C1 segment of cervical spinal cord (tissue), 14 donors: ENCODE measurements at places on chromosomes 11 and 22.
A peak's percentile ranks its signal among the peaks of the same experiment; 100 is the strongest.

- no peak for DNase-seq
Observed at GRCh38 chr11:98625526-98625925, 395.2 kb upstream of the CNTN5 start.

GRCh38 chr11:35131886-35132285 lies 7.1 kb upstream of the CD44 start:
- no peak for DNase-seq

GRCh38 chr22:42353883-42354727 lies 78.1 kb downstream of the NFAM1 start:
- peak; percentile 66 for DNase-seq

- no peak for DNase-seq
Observed at GRCh38 chr11:4826425-4826824, 5.3 kb downstream of the OR51F2 start.

- no peak for DNase-seq
Observed at GRCh38 chr22:30453731-30454510, 17.9 kb downstream of the SEC14L3 start.

GRCh38 chr22:37119872-37120271 lies 10.4 kb upstream of the TMPRSS6 start:
- DNase-seq = no peak

DNA sequence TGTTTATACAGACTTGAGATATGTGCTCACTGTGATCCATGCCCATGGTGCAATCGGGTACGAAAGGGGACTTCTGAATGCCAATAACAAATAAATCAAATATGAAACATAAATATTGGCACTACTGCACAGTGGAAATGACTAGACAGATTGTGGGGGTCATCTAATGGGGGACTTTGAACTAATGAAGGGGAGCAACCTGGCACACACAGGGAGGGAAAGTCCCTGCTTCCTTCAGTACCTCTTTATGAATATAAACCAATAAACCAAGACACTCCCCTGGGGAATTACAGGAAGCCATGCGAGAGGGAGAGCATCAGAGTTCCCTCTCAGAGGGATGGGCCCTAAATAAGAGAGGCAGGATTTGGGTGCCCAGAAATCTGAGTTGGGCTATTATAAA lies 21.1 kb downstream of the MIF start:
- DNase-seq = no peak

GRCh38 chr11:57163160-57163868 lies 18.4 kb upstream of the LRRC55 start:
- DNase-seq = no peak

DNA sequence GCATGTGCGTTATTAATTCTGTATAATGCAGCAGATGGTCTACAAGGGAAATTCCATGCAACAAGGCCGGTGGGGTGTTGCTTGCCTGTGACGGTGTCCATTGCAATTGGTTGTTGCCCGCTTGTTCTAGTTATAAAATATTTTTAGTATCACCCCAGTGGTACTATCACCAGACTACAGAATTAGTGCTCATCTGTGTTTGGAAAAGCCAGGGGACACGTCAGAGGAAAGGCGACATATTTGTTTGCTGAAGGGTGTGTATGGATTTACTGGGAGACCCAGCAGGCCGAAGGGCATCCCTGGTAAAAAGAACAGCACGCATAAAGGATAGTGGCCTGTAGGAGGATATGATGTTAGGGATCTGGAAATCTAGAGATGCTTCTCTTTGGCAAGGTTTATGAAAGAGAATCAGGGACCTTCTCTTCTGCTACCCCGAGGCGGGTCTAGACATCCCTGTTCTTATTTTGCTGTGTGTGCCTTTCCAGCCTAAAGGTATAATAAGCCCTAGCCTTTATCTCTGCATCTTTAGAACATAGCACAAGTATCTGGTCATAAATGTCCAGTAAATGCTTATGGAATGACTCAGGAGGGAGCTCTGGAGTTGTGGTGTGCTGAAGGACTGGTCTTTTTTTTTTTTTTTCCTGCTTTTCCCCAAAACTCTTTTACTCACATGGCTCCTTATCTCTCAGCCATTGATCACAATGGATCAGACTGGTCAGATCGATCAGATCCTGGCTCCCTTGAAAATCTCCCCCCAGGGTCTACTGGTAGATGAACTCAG lies 90.9 kb downstream of the LDLRAD3 start:
- no peak for DNase-seq

GRCh38 chr11:133064152-133064877 lies 468.0 kb downstream of the OPCML start:
- peak; percentile 64 for DNase-seq

DNA sequence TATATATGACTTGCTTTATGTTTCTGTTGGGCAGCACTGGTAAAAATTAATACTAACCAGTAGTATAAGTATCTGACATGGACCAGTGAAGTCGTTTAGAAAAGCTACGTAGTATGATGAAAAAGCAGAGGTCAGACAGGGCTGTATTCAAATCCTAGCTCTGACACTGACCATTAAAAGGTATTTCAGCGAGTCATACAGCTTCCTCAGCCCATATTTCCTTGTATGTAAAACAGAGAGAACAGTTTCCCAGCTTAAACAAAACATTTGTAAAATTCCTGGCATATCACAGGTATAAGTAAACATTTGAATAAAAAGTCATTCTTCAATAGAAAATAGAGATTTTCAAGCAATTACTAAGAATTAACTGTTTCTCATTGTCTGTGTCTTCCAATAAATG lies 4.2 kb downstream of the NOX4 start:
- DNase-seq = no peak

DNA sequence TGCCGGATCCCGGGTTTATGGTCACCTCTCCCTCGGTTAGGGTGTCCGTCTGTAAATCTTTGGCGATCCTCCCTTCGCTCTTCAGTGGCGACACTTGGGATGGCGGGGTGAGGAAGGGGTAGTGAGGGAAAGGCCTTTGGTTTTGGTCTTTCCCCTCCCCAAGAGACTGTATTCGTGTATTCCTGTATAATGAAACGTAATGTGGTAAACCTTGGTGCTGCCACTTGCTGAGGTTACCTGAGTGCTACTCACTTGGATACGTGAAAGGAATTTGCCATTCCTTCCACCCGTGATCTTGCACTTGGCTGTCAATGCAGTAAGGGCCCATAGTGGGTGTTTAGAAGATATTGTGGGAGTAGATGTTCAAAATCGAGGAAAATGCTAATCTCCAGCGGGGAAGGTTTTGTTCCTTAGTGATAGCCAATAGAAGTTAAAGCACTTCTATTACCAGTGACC lies 578 bp upstream of the NUP160 start:
- no peak for DNase-seq

GRCh38 chr11:94854770-94855633 lies 86.8 kb downstream of the AMOTL1 start:
- no peak for DNase-seq

DNA sequence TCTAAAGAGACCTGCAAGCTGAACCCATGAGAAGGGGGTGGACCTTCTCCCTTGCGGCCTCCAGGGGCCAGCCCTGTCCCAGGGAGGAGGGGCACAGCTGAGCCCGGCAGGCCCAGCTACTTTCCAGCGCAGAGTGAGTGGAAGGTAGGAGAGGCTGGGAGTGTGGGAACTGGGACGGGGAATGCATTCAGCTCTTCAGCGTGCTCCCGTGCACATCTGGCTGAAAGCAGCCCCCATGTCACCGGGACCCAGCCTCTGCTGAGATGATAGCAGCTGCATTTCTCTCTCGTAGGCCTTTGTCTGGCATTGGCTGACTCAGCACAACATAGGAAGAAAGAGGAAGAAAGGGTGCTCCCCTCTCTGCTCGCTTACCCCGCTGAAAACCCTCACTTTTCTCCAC lies 951.5 kb downstream of the TBC1D22A start:
- DNase-seq = no peak

DNA sequence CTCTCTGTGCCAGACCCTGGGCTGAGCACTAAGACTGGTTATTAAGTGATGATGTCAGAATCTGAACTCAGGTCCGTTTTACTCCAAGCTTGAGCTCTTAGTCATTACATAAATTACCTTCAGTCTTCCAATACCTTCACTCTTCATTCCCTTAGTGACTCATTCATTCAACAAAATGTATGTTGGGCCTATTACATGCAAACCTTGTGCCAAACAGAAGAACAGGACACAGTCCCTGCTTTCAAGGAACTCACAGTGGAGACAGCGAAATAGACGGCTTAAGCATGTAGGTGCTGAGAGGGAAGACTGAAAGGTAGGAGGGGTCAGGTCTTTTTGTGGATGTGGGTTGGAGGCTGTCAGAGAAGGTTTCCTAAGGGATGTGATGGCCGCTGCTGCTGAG lies 3.3 kb downstream of the KCTD14 start:
- DNase-seq = no peak

DNA sequence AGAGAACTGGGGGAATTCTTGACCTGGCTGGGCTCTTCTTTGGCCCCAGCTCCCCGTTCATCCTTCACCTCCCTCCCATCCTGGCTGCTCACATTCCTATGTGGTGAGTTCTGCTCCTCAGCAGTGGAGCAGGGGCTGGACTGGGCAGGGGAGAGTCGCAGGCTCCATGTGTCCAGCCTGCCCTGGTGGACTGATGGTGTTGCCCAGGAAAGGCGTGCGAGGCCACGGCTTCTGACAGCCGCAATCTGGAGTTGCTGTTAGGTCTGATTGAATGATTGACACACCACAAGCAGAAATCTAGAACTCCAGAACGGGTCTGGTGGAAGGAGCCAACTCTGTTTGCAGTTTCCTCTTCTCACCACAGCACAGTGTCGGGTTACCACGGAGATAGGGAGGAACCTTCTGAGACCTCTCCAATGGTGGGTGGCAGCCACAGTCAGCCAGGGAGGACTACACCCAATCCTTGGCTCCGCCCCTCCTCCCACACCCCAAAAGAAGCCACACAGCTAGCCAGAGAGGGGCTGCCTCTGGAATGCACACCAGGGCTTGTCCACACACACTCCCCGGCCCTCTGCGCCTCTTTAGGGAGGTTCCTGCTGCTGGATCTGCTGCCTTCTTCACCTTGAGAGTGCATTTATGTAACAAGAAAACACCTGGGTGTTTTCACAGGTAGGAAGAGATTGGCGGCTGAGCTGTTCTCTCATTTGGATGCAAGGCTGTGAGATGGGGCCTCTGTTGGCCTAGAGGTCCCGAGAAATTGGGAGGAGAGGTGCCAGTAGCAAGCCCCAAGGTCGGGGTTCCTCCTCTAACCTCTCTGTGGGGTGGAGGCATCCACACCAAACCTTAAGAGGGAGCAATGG lies 56.4 kb upstream of the CD44 start:
- DNase-seq = no peak

DNA sequence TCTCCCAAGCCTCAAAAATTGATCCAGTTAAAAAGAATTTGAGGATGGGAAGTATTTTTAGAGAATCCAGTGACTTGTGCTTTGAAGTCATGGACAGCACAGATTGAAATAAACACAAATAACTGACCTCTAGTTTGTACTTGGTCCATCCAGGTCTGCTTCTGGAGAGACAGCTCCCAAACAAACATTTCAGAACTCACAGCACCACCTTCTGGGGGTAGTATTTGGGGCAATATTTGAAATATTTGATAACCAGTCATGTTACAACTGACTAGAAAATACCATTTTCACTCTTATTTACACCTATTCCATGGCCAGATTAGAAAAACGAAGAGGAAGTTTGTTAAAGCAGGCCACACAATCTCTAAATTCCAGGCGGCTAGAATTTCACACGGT lies 56.2 kb downstream of the CTSC start:
- DNase-seq = no peak

DNA sequence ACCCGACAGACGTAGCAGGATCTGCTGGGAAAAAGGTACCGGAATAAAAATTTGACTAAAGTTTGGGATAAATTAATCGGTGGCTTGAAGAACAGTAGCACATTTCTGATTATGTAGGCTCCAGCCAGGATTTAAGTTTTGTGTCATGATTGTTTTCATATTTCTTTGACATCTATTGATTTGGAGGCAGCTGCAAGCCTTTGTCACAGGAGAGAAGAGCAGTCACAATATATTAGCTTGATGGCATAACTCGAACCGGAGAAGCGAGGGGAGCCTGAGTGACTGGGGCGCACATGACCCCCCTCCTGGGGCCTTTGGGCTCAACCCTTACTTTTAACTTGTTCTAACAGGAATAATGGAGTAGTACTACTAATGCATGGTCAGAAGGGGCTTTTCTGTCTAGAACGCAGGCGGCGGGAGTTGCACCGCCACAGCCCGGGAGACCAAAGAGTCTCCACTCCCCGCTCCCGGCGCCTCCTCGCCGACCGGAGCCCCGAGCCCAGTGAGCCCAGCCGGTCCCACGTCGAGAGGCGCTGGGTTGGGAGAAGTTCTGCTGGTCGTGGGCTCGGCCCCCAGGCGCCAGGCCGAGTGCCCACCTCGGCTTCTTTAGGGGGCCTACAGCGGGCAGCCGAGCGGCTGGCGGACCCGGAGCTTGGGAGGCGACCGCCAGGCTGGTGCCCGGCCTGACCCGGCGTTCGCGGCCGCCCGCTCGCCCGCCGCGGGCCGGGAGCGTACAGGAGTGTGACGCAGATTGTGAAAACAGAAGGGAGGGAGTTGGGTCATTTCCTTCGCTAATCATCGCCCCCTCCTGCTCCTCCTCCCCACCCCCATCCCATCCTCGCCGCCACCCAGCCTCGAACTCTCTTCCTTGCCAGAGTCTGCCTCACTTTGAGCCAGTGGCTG lies 15.7 kb upstream of the PAX6 start:
- no peak for DNase-seq

DNA sequence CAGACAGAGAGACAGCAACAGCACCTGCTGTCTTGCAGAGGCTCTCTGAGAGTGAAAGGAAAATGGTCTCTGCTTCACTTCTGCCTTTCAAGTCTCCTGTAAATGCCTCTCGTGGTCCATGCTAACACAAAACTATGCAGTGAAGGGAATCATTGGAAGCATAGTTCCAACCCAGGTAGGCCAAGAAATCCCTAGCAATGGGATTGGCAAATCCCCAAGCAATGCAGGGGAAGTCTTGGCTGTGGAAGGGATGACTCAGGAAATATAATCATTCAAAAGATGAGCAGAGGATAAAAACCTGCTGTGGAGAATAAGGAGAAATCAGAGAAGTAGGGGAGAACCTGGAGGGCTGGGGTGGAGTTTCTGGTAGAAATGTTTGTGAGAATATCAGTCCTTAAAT lies 216.1 kb upstream of the ZBED5 start:
- no peak for DNase-seq

GRCh38 chr22:22748297-22748743 lies 103.9 kb downstream of the GGTLC2 start:
- DNase-seq = peak; percentile 3

DNA sequence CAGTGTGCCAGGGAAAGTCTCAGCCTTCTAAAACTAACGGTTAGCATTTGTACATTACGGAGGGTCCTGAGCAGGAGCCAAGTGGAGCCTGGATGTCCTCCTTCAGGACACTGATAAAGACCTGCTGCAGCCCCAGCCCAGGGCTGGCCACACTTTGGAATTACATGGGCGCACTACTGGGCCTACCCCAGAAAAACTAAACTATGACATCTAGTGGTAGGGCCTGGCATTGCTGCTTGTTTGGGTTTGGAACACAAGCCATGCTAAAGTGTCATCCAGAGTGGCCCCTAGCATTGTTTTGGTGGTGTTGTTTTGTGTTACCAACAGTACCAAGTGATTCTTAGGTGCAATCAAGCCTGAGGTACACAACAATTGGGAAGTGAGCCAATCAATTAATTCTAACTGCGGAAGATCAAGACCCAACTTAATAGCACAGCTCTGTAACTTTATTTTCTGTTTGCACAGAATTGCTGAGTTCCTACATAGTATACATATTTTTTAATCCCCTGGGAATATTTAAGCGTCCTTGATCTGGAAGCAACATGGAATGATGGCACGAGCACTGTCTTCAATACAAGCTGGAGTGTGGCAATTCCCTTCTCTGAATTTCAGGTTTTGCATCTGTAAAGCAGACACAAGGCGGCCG lies 340.7 kb downstream of the LARGE1 start:
- peak; percentile 2 for DNase-seq

GRCh38 chr11:100984668-100985067 lies 144.9 kb downstream of the PGR start:
- no peak for DNase-seq
